ENCODE measurements at places on chromosomes 1 and 21.

- DNase-seq: no peak
Observed at GRCh38 chr1:151988405-151988923, 5.2 kb downstream of the S100A10 start.

DNA sequence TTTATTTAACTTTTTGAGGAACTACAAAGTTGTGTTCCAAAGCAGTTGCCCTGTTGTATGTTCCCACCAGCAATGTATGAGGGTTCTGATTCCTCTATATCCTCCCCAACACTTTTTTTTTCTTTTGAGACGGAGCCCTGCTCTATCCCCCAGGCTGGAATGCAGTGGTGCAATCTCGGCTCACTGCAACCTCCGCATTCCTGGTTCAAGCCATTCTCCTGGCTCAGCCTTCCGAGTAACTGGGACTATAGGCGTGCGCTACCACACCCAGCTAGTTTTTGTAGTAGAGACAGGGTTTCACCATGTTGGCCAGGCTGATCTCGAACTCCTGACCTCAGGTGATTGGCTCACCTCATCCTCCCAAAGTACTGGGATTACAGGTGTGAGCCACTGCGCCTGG lies 60.4 kb upstream of the ENAH start:
- DNase-seq: no peak

DNA sequence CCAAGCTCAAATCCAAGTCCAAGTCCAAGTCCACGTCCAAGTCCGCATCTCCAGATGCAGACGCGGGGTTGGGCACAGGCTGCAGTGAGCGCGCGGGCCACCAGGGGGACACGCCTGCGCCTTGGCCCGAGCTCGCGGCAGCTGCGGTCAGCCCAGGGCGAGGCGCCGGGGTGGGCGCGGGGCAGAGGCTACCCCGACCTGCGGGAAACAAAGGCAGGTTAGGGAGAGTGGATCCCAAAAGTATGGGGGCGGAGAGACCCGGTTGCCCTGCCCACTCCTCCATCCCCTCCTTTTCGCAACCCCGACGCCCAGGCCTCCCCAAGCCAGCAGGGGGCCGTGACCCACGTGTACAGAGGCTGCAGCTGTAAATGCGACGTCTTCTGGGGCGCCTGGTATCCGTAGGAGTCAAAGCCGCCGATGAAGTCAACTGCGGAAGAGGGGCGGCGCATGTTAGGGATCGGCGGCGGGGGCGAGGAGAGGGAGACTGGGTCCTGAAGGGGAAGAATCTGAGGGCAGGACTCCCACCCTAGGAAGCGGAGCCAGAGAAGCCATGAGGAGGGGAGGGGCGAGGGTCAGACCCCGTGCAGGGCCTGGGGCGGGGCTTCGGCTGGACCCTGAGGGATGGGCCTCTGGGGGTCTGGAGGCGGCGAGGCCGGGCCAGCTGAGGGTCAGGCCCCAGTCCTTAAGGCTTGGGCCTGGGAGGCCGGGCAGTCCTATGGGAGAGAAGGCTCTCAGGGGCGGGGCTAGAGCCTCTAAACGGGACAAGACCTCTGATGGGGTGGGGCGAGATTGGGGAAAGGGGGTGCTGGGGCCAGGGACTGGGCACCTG lies 58.0 kb downstream of the NKAIN1 start:
- peak; percentile 11 for DNase-seq

DNA sequence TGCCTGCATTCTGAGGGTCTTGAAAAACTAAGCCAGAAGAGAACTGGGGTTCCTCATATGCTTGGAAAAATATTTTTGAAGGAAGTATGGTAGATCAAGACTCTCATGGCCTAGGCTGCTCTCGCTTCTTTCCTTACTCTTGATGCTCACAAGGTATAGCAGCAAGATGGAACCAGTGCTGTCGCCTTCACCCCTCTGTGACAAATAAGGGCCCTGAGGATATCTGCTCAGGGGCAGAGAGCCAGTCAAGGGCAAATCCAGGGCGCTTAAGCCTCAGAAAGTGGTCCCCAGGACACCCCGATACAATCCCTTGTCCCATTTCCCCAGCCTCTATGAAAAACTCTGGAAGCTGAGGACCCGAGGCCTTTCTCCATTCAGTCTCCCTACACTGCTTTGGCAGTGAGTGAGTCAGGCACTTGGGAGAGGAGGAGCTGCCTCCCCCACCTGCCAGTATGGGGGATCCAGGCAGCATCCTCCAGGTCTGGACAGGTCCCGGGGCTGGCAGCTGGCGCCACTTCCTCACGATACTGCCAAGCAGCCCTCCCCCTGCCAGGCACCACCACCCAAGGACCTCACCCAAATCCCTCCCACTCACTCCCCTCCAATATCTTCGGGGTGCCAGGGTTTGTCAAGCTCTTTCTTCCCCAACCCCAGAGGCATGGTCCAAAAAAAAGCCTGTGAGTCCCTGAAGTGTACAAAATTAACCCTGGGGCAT lies 1.3 kb downstream of the IGSF9 start:
- DNase-seq: no peak

DNA sequence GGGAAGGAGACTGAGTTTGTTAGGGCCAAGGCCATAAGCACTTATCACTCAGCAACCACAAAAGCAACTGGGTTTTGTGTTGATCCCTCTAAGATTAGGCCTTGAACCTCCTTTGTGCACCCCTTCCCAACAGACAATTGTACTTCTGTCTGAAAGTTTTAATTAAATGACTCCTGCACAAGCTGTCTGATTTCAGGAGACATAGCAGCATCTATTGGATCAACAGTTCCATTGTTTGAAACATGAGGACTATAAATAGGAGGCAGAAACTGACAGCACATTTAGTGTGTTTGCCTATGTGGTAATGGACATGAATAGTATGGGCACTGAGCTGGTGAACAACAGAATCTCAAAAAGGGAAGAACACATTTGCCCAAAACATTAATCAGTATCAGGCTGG lies 167.3 kb upstream of the KCNJ6 start:
- no peak for DNase-seq

GRCh38 chr1:210373878-210374599 lies 45.3 kb downstream of the HHAT start:
- no peak for DNase-seq

DNA sequence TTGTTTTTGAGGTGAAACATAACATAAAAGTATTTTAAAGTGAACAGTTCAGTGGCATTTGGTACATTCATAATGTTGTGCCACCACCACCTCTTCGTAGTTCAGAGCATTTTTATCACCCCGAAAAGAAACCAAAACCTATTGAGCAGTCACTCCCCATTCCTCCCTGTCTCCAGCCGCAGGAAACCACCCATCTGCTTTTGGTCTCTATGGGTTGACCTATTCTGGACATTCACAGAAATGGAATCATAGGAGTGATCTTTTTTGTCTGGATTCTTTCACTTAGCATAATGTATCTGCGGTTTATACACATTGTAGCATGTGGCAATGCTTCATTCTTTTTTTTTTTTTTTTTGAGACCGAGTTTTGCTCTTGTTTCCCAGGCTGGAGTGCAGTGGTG lies 141.2 kb downstream of the VPS13D start:
- no peak for DNase-seq

GRCh38 chr1:185238447-185238846 lies 78.6 kb downstream of the IVNS1ABP start:
- DNase-seq: no peak

Data from midbrain (tissue), 1 donor.